ENCODE measurements at places on chromosomes 2 and 18.

DNA sequence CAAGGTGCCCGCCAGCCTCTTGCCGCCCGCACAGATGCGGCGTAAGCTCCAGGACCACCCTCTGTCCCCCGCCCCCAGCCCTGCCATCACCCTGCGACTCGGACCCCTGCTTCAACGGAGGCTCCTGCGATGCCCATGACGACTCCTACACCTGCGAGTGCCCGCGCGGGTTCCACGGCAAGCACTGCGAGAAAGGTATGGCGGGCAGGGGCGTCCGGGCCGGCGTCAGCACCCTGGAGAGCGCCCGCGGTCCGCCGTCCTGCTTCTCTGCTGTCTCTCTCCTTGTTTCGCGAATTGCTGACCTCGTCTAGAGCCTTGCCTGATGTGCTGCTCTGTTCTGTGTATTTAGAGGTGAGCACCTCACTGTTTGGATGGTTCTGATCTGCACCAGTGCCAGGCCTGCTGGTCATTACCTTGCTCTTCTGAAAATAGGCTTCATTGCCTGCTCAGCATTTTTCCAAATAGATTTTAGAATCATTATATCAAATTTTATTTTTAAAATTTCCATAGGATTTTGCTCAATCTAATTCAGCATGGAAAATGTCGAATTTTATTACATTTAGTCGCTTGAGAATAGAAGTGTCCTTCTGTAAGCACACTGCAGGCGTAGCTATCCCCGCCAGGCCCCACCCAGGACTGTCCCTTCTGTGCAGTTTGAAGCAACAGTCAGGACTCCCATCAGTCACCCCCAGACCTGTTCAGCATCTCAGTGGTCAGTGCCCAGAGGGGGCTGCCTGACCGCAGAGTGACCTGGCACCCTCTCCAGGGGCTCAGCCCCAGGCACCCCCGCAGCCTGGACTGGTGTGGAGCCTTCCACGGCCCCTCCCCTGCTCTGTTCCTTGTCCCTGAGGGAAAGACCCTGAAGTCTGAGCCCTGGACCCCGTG lies 51.6 kb downstream of the SNED1 start:
- no peak for DNase-seq

DNA sequence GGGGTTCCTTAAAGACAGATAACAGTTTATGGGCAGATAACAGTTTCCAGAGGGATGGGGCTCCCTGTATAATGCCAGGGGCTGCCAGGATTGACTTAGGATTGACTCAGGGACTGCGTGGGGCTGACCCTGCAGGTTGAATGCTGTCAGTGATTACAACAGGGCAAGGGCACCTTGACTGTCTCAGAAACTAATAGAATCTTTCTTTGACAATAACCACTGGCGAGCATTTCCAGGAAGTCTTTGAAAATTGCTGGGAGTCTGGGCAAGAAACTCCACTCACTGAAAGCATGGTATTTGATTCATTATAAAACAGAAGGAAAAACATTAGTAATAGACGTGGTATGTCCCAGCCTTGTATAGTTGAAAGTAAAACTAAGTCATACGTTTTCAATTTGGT lies 101.0 kb downstream of the GPD2 start:
- no peak for DNase-seq

GRCh38 chr2:65367524-65367923 lies 64.9 kb downstream of the SPRED2 start:
- DNase-seq: no peak

- DNase-seq: no peak
Observed at GRCh38 chr2:36203366-36203765, 152.2 kb upstream of the CRIM1 start.

DNA sequence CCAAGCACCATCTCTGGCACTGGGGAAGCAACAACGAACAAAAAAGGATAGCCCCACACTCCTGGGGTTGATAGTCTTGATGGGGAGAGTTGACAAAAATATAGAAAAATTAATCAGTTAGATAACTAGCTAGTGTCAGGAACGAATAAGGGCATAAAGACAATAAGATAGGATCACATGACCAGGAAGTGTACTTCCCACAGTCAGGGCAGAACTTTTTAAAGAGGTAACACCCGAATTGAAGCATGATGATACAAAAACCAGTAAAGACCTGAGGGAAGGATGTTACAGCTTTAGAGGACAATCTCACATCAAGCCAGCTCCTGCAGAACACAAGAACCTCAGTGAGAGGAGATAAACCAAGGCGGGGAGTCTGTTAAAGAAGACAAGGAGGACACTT lies 295.4 kb upstream of the CRIM1 start:
- no peak for DNase-seq

- no peak for DNase-seq
Observed at GRCh38 chr2:219908538-219908937, 281.1 kb downstream of the SLC4A3 start.

DNA sequence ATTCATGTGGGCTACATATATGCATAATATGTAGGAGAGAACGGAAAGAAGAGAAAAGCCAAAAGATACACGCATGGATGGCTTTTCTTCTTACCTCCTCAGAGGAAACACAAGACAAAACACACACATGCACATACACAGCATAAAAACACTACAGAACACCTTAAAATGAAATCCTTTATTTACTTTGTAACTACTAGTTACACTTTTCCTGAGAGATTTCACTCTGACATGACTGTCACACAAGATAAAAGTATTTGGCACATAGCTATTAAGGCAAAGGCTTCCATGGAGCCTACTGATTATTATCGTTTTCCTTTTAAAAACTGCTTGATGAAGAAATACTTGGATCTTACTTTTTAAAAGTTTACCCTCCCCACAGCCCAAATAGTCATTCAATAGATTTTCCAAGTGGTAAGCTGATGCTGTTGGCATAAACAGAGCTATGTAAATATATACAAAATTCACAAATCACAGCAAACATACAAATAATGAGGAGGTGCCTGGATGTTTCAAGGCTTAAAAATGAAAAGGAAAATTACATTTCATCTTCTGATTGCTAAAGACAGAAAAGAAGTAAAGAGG lies 8.6 kb downstream of the ZEB2 start:
- no peak for DNase-seq

- DNase-seq: no peak
Observed at GRCh38 chr2:23412556-23413155, 27.7 kb downstream of the KLHL29 start.

DNA sequence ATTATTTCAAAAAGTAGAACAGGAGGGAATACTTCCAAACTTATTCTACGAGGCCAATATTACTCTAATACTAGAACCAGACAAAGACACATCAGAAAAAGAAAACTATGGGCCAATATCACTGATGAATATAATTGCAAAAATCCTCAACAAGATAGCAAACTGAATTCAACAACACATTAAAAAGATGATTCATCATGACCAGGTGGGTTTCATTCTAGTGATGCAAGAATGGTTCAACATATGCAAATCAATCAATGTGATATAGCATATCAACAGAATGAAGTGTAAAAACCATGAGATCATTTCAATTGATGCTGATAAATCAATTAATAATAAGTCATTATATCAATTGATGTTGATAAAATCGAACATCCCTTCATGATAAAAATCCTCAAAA lies 22.4 kb upstream of the EML6 start:
- no peak for DNase-seq

DNA sequence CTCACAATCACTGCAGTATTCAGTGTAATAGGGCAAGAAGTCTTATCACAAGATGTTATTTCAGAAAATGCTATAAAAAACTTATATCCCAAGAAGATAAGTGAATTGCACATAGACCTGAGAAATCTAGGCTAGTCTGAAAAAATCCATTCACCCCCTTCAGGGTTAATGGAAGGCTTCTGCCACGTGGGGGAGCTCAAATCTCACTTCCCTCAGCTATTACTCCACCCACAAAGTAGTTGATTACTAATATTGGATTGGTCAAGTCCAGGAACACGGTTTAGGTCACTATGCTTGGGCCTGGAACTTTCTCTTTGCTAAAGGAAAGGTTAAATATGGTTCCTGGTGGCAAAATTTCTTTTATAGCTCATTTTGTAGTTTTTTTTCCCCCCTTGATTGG lies 51.2 kb upstream of the ADAM23 start:
- DNase-seq: no peak

GRCh38 chr2:100822587-100823248 lies 2.8 kb downstream of the NPAS2 start:
- DNase-seq: no peak

- no peak for DNase-seq
Observed at GRCh38 chr2:50885948-50886347, 146.0 kb downstream of the NRXN1 start.

GRCh38 chr2:236946871-236947270 lies 138.8 kb upstream of the COPS8 start:
- no peak for DNase-seq

DNA sequence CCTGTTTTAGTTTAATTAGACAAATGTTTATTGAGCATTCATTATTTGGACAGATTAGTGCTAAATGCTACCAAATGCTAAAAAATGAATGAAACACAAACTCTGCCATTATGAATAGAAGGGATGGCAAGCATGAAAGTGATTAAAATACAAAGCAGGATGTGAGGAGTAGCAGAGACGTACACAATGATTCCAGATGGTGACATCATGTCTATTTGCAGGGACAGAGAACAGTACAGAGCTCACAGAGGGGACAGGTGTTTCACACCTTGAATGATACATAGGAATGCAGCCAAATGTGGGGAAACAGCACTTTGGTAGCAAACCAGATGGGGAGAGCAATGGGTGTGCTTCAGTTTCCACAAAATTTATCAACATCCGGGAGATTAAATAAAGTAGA lies 76.3 kb downstream of the CD226 start:
- DNase-seq: no peak

DNA sequence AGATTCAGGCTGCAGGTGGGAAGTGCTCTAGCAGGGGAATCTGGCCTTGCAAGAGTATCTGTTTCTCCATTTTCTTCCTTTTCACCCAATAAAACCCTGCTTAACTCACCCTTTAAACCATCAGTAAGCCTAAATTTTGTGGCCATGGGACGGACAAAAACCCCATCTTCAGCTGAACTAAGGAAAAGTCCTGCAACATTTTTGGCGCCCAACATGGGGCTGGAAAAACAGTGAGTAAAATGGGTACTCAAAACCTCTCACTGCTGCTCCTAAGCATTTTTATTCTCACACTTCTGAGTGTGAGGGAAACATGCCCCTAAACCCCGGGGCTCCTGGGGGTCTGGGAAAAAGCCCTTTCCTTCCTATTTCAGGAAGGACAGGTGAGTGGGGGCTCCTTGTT lies 414.3 kb downstream of the ZNF804A start:
- DNase-seq: no peak

GRCh38 chr2:216172493-216172892 lies 63.3 kb downstream of the XRCC5 start:
- DNase-seq: no peak

- no peak for DNase-seq
Observed at GRCh38 chr2:74694281-74694680, 40.2 kb downstream of the SEMA4F start.

DNA sequence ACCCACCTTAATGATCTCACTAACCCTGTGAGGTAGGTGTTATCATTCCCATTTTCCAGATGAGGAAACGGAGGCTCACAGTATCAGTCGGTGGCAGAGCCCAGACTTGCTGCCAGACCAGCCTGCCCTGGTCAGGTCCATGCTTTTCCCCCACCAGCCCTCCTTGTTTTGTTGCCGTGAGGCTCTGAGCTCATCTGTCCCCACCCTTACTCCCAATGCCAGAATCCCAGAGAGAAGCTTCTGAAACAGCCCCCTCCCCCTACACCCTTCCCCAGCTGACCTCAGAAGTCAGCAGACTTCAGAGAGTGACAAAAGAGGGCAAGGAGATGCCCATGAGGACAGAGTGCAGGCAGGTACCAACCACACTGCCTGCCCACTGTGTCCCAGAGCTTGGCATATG lies 20.8 kb upstream of the TNS1 start:
- no peak for DNase-seq

DNA sequence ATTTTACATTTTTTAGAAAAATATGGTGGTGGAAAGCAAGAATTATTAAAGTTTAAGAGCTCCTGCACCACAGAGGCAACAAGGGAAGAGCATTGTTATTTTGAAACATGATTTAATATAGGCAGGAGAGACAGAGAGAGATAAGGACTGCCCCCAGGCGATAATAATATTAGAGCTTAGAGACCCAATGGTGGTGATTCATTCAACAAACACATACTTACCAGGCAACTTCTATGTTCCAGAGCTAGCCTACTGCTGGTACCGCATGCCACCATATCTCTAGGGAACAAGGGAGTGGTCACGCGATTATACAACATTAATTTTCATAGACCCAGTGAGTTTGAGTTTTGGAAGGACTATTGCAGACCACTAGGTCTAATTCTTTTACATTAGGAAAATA lies 327.8 kb upstream of the SOX11 start:
- DNase-seq: no peak

DNA sequence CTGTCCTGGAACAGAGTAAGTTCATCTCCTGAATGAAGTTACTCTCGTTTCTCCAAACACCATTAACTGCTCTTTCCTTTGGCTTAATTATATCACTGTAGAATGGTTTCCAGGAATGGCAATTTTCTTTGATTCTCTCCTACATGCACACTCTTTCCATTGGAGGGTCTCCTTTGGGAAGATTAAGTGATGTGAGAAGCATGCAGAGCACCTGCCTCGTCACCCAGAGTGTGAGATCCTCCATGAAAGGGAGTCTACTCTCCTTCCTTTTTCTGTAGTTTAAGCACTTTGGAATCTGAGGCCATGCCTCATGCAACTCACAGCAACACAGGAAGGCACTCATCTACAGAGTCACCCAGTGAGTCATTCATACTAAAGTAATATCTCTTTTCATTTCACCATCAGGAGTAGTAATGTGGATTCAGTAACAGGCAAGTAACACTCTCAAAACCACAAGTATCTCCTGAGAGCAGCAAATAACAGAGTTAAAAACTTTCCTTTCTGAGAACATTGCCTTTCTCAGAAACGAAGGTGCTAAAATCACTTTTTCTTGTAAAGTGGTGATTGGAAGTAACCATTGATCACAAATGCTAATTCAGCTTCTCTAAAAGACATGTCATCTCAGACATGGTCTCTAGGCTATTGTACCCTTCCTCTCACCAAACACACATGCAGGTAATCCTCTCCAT lies 52.8 kb upstream of the IL1RL1 start:
- DNase-seq: no peak

GRCh38 chr2:127173057-127173456 lies 47.0 kb downstream of the CYP27C1 start:
- no peak for DNase-seq

DNA sequence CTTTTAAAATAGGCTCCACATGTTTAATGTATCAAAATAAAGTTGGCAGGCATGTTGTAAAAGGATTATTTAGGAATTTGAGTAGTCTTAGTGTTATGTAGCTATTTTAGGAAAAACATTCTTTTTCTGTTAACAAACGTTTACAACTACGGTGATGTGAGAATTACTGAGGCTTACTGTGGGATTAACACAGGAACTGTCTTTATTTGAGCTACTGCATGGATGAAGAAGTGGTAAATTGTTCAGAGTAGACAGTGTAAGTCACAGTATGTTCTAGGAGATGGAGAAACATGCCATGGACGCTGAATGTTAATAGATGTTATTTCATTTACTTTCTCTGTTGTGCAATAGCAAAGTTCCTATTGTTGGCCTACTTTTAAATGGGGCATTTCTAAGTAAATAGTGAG lies 1.6 kb downstream of the PPM1B start:
- DNase-seq: no peak

- no peak for DNase-seq
Observed at GRCh38 chr2:219916726-219917440, 289.5 kb downstream of the SLC4A3 start.

- DNase-seq: no peak
Observed at GRCh38 chr2:60391649-60392375, 161.6 kb downstream of the BCL11A start.

- DNase-seq: no peak
Observed at GRCh38 chr2:96825057-96825456, 9.0 kb downstream of the CNNM3 start.

- DNase-seq: no peak
Observed at GRCh38 chr2:96225016-96225533, 16.4 kb upstream of the STARD7 start.

Measured in stimulated activated CD8-positive, alpha-beta memory T cell treated with anti-CD3 and anti-CD28 coated beads, Interleukin-15, amount 100 ng/mL, for 24 hours (primary cell).